ENCODE measurements at places on chromosomes 5 and 9.
A peak's percentile ranks its signal among the peaks of the same experiment; 100 is the strongest.

GRCh38 chr5:142871363-142872193, 101.4 kb downstream of the ARHGAP26 start:
- no peaks in the 10 kb centered on the region for H3K27me3 ChIP-seq
- DNase-seq, result peak; percentile 41
- H3K4me1 ChIP-seq, result peaks cover 91% of the 10 kb centered on the region
- no peaks in the 10 kb centered on the region for H3K36me3 ChIP-seq
- no peak overlapping the region for H3K4me3 ChIP-seq
- H3K27ac ChIP-seq, result peak overlapping the region; percentile 78

DNA sequence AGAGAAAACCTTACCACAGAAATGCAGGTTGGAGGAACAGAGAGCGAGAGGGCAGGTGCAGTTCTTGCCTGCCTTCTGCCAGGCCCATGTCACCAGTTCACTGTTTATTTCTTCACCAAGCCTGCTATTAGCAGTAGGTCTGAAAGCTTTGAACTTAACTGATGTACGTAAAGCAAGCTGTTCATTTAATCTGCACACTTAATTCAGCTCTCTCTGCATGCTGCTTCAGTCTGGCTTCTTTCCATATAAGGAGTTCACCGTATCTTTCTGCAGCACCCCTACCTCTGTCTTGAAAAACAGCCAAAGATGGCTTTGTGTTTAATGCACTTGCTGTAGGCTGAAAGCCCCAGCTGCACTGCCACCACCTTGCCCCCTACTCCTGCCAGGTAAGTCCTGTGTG, 205.1 kb downstream of the RAB3C start:
- no peak overlapping the region for H3K4me3 ChIP-seq
- no peak overlapping the region for H3K27ac ChIP-seq
- peak; percentile 52 for DNase-seq
- no peaks in the 10 kb centered on the region for H3K36me3 ChIP-seq
- no peaks in the 10 kb centered on the region for H3K4me1 ChIP-seq
- H3K27me3 ChIP-seq, result no peaks in the 10 kb centered on the region

GRCh38 chr5:94463739-94464138, 154.7 kb downstream of the KIAA0825 start:
- H3K36me3 ChIP-seq, result no peaks in the 10 kb centered on the region
- H3K4me1 ChIP-seq, result no peaks in the 10 kb centered on the region
- no peaks in the 10 kb centered on the region for H3K27me3 ChIP-seq
- H3K4me3 ChIP-seq, result no peak overlapping the region

DNA sequence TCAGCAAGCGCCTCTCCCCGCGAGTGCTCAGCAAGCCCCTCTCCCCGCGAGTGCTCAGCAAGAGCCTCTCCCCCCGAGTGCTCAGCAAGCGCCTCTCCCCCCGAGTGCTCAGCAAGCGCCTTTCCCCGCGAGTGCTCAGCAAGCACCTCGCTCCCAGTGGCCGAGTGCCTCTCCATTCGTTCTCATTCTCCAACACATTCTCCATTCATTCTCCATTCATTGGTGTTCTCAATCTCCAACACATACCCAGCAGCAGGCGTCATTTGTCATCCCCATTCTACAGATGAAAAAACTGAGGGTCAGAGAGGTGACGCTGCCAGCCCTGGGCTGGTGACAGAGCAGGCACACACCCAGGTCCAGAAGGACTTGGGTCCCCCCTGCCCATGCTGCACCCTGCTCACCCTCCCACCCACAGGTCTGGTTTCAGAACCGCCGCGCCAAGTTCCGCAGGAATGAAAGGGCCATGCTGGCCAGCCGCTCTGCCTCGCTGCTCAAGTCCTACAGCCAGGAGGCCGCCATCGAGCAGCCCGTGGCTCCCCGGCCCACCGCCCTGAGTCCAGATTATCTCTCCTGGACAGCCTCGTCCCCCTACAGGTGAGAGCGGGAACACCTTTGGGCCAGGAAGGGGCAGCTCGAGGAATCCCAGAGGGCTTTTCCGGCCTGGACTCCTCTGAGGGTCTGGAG, 32.5 kb downstream of the PTGES start:
- no peaks in the 10 kb centered on the region for H3K36me3 ChIP-seq
- no peaks in the 10 kb centered on the region for H3K27me3 ChIP-seq
- DNase-seq, result no peak
- no peak overlapping the region for H3K27ac ChIP-seq

DNA sequence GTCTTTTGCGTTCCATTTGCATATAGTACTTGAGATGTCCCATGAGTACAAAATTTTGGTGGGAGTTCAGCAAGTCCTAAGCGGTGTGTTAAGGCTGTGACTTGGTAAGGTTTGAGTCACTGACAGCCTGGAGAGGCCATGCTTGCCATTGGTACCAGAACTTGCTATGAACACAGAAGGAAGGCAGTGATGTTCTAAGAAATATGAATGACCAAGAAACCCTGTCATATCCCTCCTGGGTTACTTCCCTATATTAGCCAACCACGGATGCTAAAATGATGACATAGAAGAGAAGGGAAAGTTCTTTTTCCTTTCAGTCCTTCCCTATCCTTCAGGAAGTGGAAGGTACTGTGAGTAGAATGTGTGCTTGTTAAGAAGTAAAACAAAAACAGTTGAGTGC, 136.7 kb downstream of the GCNT1 start:
- H3K27me3 ChIP-seq, result no peaks in the 10 kb centered on the region
- H3K4me1 ChIP-seq, result peaks cover 9% of the 10 kb centered on the region
- no peak overlapping the region for H3K4me3 ChIP-seq
- DNase-seq, result no peak
- H3K27ac ChIP-seq, result no peak overlapping the region
- no peaks in the 10 kb centered on the region for H3K36me3 ChIP-seq

- H3K4me3 ChIP-seq, result no peak overlapping the region
- H3K27ac ChIP-seq, result no peak overlapping the region
- no peak for DNase-seq
- no peaks in the 10 kb centered on the region for H3K36me3 ChIP-seq
Observed at GRCh38 chr5:105803431-105803830, 1867.3 kb downstream of the EFNA5 start.

DNA sequence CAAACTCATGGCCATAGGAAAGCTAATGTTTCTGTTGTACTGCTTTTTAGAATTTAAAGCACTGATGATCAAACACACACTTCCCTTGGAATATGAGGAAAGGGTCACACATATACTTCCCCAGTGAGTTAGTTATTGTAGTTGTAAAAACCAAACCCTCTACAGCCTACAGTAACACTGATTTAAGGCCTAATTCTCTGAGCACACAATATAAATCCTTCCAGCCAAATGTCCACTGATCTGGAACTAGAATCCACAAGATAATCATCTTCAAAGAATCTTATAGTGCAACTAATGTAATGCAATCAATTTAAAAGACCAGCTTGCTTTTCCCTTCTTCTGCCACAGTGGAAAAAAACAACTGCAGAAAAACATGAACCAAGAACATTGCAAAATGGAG, 219.3 kb downstream of the CAAP1 start:
- H3K4me1 ChIP-seq, result no peaks in the 10 kb centered on the region
- DNase-seq, result no peak
- no peaks in the 10 kb centered on the region for H3K27me3 ChIP-seq
- no peak overlapping the region for H3K4me3 ChIP-seq

DNA sequence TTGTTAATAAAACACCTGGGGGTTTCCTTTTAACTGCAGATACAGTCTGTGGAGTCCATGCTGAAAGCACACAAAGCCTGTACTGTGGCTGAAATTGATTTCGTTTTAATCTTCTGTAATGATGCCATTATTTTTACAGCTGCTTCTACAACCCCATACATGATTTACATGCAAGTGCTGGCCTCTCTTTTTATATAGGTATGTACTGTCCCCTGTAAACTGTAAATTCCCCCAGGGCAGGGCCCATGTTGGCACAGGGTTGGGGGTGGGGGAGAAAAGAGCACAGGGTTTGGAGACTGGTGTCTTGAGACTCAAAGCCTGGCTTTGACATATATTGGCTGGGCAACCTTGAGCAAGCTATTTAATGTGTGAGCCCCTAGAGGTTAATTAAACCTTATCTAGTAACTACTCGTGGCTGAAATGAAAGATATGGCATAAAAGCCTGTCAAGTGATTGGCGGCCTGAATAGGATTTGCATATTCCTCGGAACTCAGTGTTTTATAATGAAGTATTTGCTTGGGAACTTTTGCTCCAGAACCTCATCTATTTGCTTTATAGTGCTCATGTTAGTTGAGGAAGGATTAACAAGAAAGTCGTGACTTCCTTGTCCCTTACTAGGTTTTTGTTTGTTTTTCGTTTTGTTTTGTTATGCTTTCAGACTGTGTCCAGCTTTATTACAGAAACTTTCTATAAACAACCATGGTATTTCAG, 34.0 kb downstream of the KLF4 start:
- no peaks in the 10 kb centered on the region for H3K4me1 ChIP-seq
- H3K36me3 ChIP-seq, result no peaks in the 10 kb centered on the region
- no peak for DNase-seq
- no peak overlapping the region for H3K4me3 ChIP-seq
- no peaks in the 10 kb centered on the region for H3K27me3 ChIP-seq
- H3K27ac ChIP-seq, result no peak overlapping the region

DNA sequence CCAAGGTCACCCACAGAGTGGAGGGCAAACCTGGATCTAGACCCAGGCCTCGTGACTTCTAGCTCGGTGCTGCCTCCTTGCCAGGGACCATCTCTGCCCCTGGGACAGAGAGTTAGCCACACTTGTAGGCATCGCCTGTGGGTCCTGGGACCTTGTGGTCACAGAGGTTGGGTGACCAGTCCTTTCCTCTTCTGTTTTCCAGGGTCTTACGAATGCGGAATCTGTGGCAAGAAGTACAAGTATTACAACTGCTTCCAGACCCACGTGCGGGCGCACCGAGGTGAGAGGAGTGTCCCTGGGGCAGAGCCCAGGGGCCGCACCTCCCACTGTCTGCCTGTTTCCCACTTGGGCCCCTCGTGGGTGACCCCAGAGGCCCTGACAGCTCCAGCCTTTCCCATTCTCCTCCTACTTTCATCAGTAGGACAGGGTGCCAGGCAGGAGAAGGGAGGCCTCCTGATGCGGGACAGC, 76.3 kb downstream of the AMBP start:
- H3K27ac ChIP-seq, result no peak overlapping the region
- H3K27me3 ChIP-seq, result no peaks in the 10 kb centered on the region
- no peak overlapping the region for H3K4me3 ChIP-seq
- peaks cover 65% of the 10 kb centered on the region for H3K36me3 ChIP-seq
- peaks cover 13% of the 10 kb centered on the region for H3K4me1 ChIP-seq
- DNase-seq, result peak; percentile 20

DNA sequence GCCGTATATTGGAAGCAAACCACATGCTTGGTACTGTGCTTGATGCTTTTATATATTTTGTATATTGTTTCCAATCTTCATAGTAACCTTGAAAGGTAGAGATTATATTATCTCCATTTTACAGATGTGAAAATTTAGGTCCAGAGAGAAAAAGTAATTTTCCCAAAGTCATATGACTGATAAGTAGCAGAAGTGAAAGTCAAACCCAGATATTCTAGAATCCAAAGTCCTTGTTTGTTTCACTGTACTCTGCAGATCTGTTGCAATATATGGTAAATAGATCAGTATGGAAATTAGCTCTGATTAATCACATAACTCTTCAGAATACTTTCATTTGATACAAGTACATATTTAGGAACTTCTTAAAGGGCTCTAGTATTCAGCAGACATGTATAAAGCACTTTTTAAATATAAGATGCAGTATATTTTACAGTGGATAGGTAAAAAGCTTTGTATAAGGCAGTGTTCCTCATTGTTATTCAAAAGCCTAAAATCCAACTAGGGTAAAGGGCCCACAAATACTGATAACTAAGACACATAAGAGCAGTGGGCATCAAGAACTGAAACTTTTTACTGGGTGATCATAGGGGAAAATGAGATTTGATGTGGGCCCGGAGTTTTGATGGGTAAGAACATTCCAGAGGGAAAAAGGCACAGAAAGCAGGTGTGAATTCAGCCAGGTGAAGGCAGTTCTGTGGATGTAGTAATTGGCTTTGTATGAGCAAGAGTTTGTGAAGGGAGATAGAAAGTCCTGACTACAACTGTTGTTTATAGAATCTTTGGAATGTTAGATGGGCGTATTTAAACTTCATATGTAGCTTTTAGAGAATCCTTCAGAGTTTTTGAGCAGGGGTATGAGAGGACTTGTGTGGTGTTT, 25.0 kb downstream of the NDFIP1 start:
- H3K4me1 ChIP-seq, result peaks cover 30% of the 10 kb centered on the region
- DNase-seq, result no peak
- H3K27me3 ChIP-seq, result no peaks in the 10 kb centered on the region
- peaks cover 13% of the 10 kb centered on the region for H3K36me3 ChIP-seq
- no peak overlapping the region for H3K27ac ChIP-seq

GRCh38 chr5:82719368-82719767, 357.8 kb downstream of the TMEM167A start:
- DNase-seq, result peak; percentile 74
- H3K27me3 ChIP-seq, result no peaks in the 10 kb centered on the region
- H3K4me3 ChIP-seq, result no peak overlapping the region
- no peak overlapping the region for H3K27ac ChIP-seq

DNA sequence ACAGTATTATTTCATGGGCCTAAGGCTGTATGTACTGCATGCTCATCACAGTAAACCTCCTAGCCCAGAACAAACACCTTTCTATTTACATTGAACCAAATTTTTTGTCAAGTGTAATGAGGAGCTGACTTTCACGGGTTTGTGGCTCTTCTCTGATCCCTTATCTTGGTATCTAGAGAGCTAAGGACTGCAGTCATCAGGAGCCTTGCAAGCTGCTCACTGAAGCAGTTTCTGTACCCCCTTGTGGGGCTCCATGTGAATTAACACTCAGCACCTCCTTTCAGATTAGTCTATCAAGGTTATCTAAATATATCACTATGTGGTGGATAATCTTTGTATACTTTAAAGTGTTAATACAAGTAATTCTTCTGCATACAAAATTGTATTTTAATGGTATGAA, 108.2 kb downstream of the AUH start:
- H3K4me1 ChIP-seq, result peaks cover 6% of the 10 kb centered on the region
- H3K27ac ChIP-seq, result no peak overlapping the region

DNA sequence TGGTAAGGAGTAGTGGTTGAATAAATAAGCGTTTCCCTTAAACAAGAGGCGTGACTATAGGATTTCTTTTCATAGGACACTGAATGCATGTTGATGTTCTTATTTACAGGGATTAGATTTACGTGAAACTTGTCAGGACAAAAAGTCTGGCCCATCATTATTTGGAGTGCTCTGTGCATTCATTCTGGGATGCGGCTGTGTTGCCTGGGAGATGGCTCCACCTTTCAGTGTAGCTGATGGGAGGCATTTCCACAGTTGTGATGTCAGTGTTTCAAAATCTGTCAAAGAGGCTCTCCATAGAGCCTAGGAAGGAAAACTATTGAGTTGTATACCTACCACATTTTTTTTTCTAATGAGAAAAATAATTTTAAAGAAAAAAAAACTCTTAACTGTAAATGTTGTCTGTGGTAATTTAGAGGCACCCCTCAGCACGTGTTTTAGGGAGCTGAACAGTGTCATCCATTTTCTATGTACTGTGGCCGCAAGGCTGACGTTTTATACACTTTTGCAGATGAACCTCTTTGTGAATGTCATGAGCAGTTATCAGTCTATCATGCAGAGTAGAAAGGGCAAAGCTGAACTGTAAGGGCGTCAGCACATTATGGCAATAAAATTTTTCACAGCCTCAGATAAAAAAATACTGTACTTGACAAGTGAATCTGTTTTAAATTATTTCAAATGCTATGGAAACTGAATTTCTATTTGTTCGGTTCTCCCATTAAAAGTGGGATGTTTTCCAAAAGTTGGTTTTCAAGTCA, 202.7 kb downstream of the PBX3 start:
- no peak for DNase-seq
- H3K4me1 ChIP-seq, result no peaks in the 10 kb centered on the region
- H3K4me3 ChIP-seq, result no peak overlapping the region

Measured in stomach (tissue), 19 donors.